ENCODE measurements at places on chromosomes 16 and 17. TPM values are rescaled to one million over a fixed set of nuclear protein-coding genes. Genes with fewer than 3 reads are reported as not detected.

- H3K4me1 ChIP-seq = peaks cover 16% of the 10 kb centered on the region
- peaks cover 10% of the 10 kb centered on the region for H3K27me3 ChIP-seq
- no peak overlapping the region for H3K4me3 ChIP-seq
- no peaks in the 10 kb centered on the region for H3K36me3 ChIP-seq
- no peak overlapping the region for H3K27ac ChIP-seq
Observed at GRCh38 chr17:2723997-2724783, 12.6 kb upstream of the CLUH start.

- H3K36me3 ChIP-seq = no peaks in the 10 kb centered on the region
- DNase-seq = no peak
- H3K27ac ChIP-seq = no peak overlapping the region
- H3K27me3 ChIP-seq = no peaks in the 10 kb centered on the region
- H3K4me3 ChIP-seq = no peak overlapping the region
- H3K4me1 ChIP-seq = peaks cover 6% of the 10 kb centered on the region
Observed at GRCh38 chr17:13962716-13963240, 106.5 kb upstream of the COX10 start.

- H3K4me1 ChIP-seq = no peaks in the 10 kb centered on the region
- peaks cover 19% of the 10 kb centered on the region for H3K27me3 ChIP-seq
- no peak for DNase-seq
- no peaks in the 10 kb centered on the region for H3K36me3 ChIP-seq
Observed at GRCh38 chr17:55336426-55336825, 71.7 kb downstream of the HLF start.

GRCh38 chr16:74901606-74902005, 83.3 kb downstream of the WDR59 start:
- no peaks in the 10 kb centered on the region for H3K27me3 ChIP-seq
- no peaks in the 10 kb centered on the region for H3K4me1 ChIP-seq
- no peak for DNase-seq
- no peak overlapping the region for H3K27ac ChIP-seq

DNA sequence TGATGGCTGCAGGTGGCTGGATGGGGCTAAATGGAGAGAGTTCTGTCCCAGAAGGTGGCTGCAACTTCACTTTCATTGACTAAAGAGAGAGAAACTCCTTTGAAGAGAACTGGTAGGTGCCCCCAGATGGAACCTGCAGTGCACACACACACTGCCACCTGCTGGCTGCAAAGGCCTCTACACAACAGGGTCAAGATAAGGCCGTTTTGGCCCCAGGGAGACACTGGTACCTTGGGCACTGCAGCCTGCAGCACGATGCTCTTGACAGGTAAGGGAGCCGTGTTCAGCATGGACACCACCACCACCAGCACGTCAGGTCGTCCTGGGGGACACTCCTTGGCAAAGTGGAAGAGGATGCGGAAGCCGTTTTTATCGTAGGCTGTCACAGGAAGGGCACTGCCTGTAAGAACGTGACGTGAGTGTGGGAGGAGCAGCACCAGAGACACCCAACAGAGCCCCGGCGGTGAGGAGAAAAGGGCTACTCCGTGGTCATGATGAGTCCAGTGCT, 22.7 kb downstream of the GGA3 start:
- H3K4me1 ChIP-seq = peaks cover 37% of the 10 kb centered on the region
- peak overlapping the region; percentile 87 for H3K27ac ChIP-seq
- DNase-seq = peak; percentile 79
- H3K27me3 ChIP-seq = no peaks in the 10 kb centered on the region
- H3K4me3 ChIP-seq = no peak overlapping the region

DNA sequence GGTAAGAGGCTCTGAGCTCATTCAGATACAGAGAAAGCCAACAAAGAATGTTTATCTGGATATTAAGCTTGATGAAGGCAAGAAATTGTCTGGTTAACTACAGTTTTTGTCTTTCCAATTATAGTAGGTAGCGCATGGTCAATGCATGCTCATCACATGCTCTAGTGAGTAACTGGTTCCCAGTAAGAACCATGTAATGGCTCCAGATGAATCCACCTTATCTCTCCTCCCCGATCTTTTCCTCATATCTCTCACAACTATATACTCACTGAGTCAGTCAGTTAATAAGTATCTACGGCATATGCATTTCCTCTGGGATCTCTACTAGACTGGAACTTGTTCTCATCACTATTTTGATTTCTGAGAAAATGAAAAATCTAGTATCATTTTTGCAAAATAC, 340.7 kb upstream of the DYNLRB2 start:
- H3K27ac ChIP-seq = no peak overlapping the region
- peaks cover 25% of the 10 kb centered on the region for H3K27me3 ChIP-seq
- H3K4me1 ChIP-seq = peaks cover 14% of the 10 kb centered on the region
- no peak for DNase-seq
- no peaks in the 10 kb centered on the region for H3K36me3 ChIP-seq

DNA sequence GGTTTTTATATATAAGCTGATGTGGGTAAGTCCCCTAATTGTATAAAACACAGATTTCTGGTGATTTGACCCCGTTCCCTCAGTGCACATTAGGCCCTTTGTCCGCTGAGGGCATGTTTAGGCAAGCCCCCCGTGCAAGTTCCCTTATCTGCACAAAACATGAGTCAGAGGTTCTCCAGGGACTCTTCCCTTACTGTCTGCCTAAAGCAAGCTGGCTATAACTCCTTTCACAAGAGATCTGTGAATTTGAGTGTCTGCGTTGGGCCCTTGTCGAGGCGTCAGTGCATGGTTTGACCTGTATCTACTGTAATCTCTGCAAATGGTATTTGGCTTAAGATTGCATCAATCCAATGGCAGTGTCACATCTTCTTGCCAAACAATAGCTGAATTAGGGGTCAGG, 712.8 kb downstream of the CDH8 start:
- no peak overlapping the region for H3K27ac ChIP-seq
- H3K4me3 ChIP-seq = no peak overlapping the region
- H3K27me3 ChIP-seq = no peaks in the 10 kb centered on the region
- H3K4me1 ChIP-seq = no peaks in the 10 kb centered on the region
- DNase-seq = no peak
- no peaks in the 10 kb centered on the region for H3K36me3 ChIP-seq

- peaks cover 92% of the 10 kb centered on the region for H3K4me1 ChIP-seq
- peak overlapping the region; percentile 59 for H3K4me3 ChIP-seq
- H3K27ac ChIP-seq = peak overlapping the region; percentile 98
- H3K27me3 ChIP-seq = no peaks in the 10 kb centered on the region
- DNase-seq = peak; percentile 82
Observed at GRCh38 chr16:57000271-57001025, 11.1 kb downstream of the NLRC5 start.

GRCh38 chr16:70805380-70805779, 4.4 kb upstream of the VAC14 start:
- no peaks in the 10 kb centered on the region for H3K36me3 ChIP-seq
- H3K27me3 ChIP-seq = peaks cover 14% of the 10 kb centered on the region
- no peak overlapping the region for H3K27ac ChIP-seq
- peaks cover 18% of the 10 kb centered on the region for H3K4me1 ChIP-seq

DNA sequence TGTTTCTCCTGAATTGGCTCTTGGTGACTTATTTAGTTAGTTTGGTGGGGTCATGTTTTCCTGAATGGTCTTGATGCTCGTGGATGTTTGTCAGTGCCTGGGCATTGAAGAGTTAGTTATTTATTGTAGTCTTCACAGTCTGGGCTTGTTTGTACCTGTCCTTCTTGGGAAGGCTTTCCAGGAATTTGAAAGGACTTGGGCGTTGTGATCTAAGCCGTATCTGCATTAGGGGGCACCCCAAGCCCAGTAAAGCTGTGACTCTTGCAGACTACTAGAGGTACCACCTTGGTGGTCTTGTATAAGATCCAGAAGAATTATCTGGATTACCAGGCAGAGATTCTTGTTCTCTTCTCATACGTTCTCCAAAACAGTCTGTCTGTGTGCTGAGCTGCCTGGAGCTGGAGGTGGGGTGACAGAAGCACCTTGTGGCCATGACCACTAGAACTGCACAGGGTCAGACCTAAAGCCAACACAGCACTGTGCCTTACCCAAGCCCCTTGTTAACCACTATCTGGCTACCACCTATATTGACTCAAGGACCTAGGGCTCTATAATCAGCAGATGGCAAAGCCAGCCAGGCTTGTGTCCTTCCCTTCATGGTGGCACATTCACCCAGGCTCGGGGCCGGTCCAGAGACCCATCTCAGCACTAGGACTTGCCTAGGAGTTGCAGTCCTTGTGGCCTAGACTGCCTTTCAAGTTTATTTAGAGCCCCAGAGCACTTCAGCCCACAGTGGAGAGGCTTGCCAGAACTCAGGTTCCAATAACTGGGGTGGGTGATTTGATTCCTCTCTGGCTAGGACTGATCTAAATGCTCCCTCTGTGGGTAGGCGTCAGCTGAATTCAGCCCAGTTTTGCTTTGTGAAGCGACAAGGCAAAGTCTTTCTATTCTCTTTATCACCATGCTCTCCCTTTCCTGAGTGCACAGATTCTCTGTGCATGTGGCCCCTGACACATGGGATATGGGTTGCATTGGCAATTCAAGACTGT, 11.0 kb downstream of the RNF135 start:
- DNase-seq = no peak
- H3K36me3 ChIP-seq = peaks cover 6% of the 10 kb centered on the region
- H3K27me3 ChIP-seq = no peaks in the 10 kb centered on the region
- peaks cover 9% of the 10 kb centered on the region for H3K4me1 ChIP-seq

- H3K4me3 ChIP-seq = no peak overlapping the region
- H3K27me3 ChIP-seq = peaks cover 5% of the 10 kb centered on the region
- peaks cover 2% of the 10 kb centered on the region for H3K36me3 ChIP-seq
- peak; percentile 57 for DNase-seq
Observed at GRCh38 chr16:58299757-58300349, 5.0 kb upstream of the PRSS54 start.

- H3K27me3 ChIP-seq = peaks cover 5% of the 10 kb centered on the region
- H3K4me1 ChIP-seq = no peaks in the 10 kb centered on the region
- H3K27ac ChIP-seq = no peak overlapping the region
- H3K4me3 ChIP-seq = no peak overlapping the region
- H3K36me3 ChIP-seq = no peaks in the 10 kb centered on the region
Observed at GRCh38 chr17:45973099-45973780, 25.8 kb upstream of the STH start.

- H3K36me3 ChIP-seq = peaks cover 4% of the 10 kb centered on the region
- H3K4me1 ChIP-seq = peaks cover 43% of the 10 kb centered on the region
- peaks cover 68% of the 10 kb centered on the region for H3K27me3 ChIP-seq
- peak overlapping the region; percentile 69 for H3K4me3 ChIP-seq
Observed at GRCh38 chr16:3190949-3191353, 2.9 kb downstream of the OR1F1 start.

GRCh38 chr16:66588981-66589713, 9.9 kb downstream of the CMTM2 start:
- no peaks in the 10 kb centered on the region for H3K27me3 ChIP-seq
- H3K4me3 ChIP-seq = peak overlapping the region; percentile 63
- no peaks in the 10 kb centered on the region for H3K36me3 ChIP-seq
- peaks cover 35% of the 10 kb centered on the region for H3K4me1 ChIP-seq

DNA sequence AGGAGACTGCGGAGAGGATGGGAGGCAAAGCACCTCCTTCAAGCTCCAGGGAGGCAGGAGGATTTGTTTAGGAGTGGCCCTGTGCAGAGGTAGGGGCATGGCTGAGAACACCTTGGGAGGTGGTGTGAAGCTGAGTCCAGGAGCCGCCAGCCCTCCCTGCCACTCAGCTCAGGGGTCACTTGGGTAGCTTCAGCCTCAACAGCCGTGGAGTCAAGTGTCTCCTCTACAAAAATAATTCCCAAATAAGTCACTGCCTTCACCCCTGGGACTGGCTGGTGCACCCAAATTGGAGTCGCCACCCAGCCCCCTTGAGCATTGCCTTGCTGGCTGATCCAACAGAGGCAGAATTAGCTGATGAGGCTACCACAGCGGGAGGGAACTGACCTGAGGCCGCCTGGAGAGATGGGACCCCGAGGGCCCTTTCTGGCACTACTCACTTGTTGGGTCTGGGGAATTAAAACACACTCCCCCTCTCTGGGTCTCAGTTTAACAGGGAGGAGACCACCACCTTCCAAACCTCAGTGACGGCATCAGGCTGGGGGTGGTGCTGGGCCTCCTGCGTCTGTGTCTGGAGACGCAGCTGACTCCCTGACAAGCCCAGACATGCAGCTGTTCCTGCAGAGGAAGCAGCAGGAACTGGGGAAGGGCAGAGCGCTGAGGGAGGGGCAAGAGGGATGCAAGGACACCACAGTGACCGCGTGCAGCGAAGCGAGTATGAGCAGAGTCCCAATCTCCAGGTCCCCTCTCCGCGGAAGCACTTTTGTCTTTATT, 87.9 kb upstream of the TOB1 start:
- H3K27ac ChIP-seq = no peak overlapping the region
- DNase-seq = no peak
- no peaks in the 10 kb centered on the region for H3K36me3 ChIP-seq
- peaks cover 14% of the 10 kb centered on the region for H3K4me1 ChIP-seq
- no peaks in the 10 kb centered on the region for H3K27me3 ChIP-seq

DNA sequence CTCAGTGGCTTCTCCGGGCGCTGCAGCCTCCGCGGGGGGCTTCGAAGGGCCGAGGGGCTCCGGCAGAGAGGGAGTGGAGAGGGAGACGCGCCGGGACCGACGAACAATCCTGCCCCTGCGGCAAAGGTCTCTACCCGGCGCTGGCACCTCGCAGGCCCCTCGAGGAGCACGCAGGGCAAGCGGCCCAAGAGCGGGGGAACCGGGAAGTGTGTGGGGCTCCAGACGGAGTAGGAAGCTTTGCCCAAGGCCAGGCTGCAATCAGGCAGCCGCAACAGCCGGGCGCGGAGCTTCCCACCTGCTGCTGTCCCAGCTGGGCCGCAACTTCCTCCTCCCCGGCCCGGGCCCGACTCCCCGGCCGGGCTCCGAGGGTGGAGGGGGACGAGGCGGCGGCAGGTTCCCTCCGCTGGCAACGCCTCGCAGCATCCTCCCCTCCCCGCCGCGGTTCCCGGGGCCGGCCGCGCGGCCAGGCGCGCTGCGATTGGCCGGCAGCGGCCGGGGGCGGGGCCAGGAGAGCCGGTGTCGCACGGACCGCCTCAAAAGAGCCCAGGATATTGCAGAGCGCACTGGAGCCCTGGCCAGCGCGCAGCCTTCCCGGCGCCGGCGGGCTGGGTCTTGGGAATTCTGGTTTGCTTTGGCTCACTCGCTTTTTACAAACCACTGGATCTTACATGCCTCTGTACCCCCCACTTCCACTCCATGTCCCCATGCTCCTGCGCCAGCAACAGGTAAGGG, at the start of gene KCNJ2:
TSS of gene KCNJ2 (plus strand) at position 556 of the 732 bp plus-strand sequence. CDS start 5,508 bp downstream, outside the sequence.
- H3K27ac ChIP-seq = peak within 1 kb of the TSS; percentile 32
- no peaks in the 10 kb centered on the region for H3K36me3 ChIP-seq
- H3K4me3 ChIP-seq = peak within 1 kb of the TSS; percentile 71
- peaks cover 14% of the 10 kb centered on the region for H3K4me1 ChIP-seq

The C17orf78 gene
- total RNA-seq = not detected

The HYDIN gene
- total RNA-seq = not detected

The VAC14 gene
- total RNA-seq = 24.8 TPM

The TP53TG3B gene
- total RNA-seq = 0.72 TPM

The PMFBP1 gene
- 0.88 TPM for total RNA-seq

The NQO1 gene
- total RNA-seq = 9.9 TPM

The DLX4 gene
- 0.86 TPM for total RNA-seq

The RAB11FIP3 gene
- total RNA-seq = 17.0 TPM

The LCAT gene
- total RNA-seq = 9.9 TPM

The PIMREG gene
- 10.0 TPM for total RNA-seq
